ENCODE measurements at places on chromosomes 4 and X.

DNA sequence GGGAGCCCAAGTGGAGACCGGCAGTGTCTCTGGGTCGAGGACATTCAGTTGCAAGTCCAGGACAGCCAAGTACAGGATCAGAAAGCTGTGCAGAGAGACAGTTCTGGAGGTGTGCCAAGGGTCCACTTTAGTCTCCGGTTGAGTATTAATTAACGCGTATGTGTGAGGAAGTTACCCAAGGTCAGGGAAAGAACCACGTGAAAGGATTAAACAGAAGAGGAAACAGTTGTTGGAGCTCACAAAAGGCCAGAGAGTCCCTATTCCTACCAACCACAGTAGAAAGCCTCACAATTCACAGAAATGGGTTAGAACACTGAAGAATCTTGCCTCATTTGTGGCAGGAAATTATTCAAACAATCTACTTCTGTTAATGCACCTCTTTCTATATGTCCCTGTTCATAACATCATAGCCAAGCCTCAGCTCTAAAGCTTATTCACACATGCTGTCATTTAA is 17.9 kb upstream of the NSUN7 start:
- DNase-seq: no peak

GRCh38 chr4:94887027-94887426 is 129.3 kb downstream of the BMPR1B start:
- DNase-seq: no peak

DNA sequence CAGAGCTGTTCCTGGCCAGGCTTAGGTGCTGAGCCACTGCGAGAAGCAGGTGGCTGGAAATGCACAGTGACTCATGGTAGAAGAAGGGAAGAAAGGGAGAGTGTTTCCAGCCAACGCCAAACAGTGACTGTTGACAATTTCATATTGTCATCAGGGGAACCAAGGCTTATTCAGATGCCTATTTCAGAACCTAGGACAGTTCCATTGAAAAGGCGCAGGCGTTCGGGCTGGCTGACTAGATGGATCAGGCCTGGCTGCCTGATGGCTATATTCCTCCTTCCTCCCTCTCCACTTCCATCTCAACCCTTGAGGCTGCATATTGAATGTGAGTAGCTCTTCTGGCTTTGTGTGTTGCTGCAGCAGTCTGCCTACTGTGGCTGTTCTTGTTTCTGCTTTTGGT is 73.0 kb upstream of the FRMPD4 start:
- DNase-seq: peak; percentile 31

- no peak for DNase-seq
Measured at GRCh38 chrX:24243188-24243587, 70.7 kb downstream of the SUPT20HL2 start.

DNA sequence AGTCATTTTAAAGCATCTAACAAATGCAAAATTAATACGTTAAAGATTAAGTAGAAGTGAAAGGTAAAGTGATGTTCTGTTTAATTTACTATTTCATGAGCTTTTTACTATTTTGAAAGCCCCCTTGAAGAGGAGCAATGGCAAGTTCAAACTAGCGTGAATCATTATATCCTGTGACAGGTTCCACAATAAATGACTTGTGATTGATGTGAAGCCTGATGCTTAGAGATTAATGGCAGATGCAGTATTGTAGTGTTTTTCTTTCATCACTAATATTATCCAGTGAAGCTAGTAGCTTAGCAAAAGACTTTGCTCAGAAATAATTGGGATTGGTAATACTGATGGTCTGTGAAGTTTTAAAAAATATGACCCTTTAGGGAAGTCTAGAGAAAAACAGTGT is 57.3 kb downstream of the STOX2 start:
- no peak for DNase-seq

DNA sequence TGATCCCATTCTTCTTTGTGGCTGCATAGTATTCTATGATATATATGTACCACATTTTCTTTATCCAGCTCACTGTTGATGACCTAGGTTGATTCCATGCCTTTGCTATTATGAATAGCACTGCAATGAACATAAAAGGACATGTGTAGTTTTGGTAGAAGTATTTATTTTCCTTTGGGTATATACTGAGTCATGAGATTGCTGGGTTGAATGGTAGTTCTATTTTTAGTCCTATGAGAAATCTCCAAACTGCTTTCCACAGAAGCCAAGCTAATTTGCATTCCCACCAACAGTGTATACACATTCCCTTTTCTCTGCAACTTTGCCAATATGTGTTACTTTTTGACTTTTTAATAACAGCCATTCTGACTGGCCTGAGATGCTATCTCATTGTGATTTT is 278.3 kb downstream of the PCDH18 start:
- no peak for DNase-seq

DNA sequence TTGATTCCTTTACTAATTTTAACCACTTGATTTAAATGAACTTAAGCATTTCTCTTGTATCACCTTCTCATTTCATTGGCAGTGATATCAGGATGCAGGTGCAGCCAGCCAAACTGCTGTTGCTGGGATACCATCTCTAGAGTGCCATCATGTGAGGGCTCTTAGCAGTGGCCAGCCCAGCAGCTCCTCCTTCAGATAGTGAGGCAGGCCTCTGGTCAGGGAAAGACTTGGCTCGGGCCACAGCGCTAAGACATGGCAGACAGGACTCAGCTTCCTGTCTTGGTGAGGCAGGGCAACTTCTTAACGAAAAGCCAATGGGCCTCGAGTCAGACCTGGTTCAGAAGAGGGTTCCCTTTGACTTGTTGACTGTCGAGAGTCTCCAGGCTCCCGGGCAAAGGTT is 50.0 kb downstream of the NOP14 start:
- no peak for DNase-seq
